ENCODE measurements at places on chromosomes 12 and 14.
A peak's percentile ranks its signal among the peaks of the same experiment; 100 is the strongest.

DNA sequence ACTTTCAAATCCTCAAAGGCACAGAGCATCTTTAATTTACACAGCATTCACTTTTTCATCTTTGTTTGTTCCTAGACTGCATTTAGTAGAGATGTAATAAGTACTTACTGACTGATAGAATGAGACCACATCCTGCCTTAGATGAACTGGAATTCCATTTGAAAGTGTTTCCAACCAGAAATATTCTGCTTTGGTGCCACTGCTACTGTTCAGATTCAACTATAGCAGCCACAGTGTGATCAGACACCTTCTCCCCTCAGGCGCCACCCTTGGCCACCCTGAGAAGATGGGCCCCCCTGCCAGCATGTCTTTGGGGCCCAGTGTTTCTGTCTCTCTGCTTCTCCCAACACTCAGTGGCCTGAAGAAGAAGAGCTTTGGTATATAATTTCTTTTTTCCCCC is 449.1 kb downstream of the RAD51B start:
- no peak for DNase-seq

DNA sequence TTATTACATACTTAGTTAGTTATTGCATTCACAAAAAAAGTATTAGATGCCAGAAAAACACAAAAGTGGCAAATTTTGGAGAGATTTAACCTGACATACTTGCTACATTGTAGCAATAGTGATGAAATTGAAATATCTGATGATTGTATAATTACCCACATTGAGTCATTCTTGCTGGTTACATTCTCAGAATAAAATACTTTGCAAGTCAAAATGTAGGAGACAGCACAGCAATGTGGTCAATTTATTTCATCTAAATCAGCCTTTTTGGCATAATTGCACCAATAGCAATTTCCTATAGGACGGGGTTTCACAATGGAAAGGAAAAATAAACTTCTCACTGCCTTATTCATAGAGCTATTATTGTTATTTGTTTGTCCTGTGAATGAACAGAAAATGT is 125.0 kb upstream of the ETV6 start:
- DNase-seq: no peak

- no peak for DNase-seq
Measured at GRCh38 chr12:2509137-2509536, 285.6 kb upstream of the FKBP4 start.

DNA sequence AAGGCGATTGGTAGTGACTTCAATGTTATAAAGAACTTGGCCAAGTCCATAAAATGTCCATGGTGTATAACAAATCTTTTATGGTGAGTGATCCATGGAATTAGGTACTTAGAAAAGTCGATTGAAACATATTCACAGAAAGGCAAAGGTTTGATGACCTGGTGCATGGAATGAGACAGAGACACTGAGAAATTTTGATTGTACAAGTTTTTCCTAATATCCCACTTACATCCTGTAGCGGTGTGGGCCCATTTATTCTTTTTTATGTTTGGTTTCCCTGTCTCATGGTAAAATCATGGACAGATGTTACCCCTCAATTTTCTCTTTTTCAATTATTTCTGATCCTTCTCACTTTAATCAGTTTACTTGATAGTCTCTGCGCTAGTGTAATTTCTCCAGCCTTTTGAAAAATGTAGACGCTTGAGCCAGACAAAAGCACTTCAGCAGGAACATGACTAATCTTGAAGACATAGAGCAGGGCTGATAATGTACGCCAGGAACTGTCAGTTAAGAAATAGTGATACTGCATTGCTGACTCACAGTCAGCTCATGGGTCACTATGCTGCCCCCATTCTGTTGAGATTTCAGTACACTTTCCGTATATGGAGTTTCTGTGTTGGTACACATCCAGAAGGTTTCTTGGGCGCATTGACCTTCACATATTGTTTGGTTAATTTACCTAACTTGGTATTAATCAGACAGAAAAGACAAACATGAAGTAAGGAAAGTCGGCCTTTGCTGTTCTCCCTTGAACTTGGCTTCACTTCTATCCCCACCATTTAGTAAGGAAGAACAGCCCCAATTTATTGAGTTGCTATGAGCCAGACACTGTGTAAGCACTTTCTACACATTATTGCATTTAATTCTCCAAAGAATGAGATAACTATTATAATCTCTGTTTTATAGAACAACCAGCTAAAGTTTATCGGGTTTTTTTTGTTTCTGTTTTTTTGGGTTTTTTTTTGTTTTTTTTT is 841.7 kb downstream of the DIO2 start:
- no peak for DNase-seq

DNA sequence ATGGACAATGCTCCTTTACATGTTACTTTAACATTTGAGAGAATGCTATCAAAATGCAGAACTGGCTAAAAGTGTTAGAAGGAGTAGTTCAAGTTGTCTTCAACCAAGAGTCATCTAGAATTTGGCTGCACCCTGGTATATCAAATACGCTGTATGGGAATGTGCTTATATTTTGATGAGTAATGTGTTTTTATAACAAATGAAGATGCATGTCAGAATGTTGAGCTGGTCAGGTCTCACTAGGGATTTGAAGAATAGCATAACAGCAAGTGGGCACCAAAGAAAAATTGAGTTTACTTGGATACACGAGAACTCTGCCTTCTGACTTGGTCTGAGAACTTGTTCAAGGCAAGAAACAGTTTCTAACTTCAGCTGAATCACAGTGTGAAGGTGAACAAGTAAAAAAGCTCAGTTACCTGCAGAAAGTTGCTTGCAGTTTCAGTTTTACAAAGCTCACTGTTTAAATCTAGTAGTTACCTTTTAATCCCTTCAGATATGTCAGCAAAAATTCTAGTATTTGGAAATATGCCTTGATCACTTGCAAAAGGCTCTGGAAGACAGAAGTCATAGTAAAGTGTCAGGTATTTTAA is 82.3 kb downstream of the PDE3A start:
- DNase-seq: no peak

DNA sequence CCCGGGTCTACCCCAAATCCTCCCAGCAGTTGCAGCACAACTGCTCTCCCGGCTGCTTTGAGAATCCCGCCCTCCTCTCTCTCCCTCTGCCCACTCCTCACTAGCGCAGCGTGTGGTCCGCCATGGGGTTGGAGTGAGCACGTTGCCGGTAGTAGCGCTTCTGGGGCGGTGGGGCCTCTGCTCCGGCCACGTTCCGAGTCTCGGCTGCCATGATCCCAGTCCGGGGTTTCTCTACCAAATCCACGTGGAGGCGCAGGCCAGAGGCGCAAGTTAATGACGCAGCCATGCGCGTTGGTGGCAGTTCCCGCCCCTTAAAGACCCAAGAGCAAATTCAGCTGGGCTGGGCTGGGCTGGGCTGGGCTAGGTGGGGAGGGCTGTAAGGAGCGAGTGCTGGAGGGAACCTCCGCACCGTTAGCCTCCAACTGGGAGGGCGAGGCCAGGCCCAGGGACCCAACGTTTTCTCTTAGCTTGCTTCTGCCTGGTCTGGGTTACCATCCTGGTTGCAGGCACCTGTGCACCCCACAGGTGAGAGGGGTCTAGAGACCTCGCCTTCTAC is at the start of gene METTL1:
METTL1 (minus strand) TSS at position 233 of the 556 bp plus-strand sequence; CDS start at position 211, 22 bp downstream.
- DNase-seq: peak; percentile 88

- DNase-seq: no peak
Measured at GRCh38 chr12:115387467-115387901, 703.5 kb upstream of the TBX3 start.

GRCh38 chr14:84533791-84534190 is 996.2 kb upstream of the FLRT2 start:
- DNase-seq: no peak

DNA sequence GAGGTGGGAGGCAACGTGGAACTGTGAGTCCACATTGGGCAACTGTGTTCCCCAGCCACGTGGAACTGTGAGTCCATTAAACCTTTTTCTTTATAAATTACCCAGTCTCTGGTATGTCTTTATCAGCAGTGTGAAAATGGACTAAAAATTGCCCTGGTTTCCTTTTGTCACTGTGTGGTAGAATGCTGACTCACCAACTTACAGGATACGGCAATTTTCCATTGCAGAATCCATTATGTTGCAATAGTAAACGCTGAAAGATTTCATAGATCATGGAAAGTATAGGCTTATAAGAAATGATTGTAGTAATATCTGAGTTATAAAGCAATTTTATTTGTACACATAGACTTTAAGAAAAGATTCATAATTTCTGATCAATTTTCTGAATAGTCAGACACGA is 93.0 kb downstream of the GTF2A1 start:
- DNase-seq: no peak

- DNase-seq: no peak
Measured at GRCh38 chr12:48866052-48866711, 512 bp upstream of the RND1 start.

- no peak for DNase-seq
Measured at GRCh38 chr12:75655315-75655806, 144.0 kb upstream of the KRR1 start.

GRCh38 chr12:1509413-1510052 is 84.8 kb downstream of the FBXL14 start:
- no peak for DNase-seq

DNA sequence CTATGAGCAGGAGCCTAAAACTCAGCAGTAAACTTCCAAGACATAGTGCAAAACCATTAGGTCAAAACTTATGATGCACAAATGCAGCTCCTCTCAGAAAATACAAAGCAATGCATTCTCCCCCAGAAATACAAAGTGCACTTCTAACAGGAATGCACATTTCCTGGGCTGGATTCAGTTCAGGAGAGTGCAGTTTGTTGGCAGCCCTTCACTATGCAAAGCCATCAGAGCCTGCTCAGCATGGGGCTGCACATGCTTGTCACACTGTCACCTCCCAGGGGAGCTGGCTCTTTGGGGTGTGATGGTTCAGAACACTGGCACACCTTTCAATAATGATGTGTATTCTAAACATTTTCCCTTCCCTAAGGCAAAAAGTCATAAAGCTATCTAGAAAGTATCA is 110.4 kb downstream of the KCNK10 start:
- DNase-seq: no peak

DNA sequence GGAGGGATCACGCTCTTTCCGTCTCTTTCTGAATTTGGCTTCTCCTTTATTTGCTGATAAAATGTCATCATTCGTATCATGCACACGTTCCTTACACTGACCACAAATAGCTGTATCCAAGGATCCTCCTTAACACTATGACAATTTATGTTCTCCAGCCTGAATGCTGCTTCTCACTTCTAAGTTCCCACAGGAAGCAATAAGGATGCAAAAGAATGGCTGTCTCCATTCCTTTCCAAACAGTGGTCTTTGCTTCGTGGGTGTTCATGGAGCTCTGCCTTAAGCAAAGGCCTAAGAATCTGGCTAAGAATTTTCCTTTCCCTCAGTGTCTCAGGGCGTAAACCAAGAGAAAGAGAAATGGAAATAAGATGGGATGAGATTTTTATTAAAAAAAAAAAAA is 200.2 kb downstream of the ITPR2 start:
- DNase-seq: no peak

- no peak for DNase-seq
Measured at GRCh38 chr14:99735189-99736135, 51.4 kb downstream of the CYP46A1 start.

DNA sequence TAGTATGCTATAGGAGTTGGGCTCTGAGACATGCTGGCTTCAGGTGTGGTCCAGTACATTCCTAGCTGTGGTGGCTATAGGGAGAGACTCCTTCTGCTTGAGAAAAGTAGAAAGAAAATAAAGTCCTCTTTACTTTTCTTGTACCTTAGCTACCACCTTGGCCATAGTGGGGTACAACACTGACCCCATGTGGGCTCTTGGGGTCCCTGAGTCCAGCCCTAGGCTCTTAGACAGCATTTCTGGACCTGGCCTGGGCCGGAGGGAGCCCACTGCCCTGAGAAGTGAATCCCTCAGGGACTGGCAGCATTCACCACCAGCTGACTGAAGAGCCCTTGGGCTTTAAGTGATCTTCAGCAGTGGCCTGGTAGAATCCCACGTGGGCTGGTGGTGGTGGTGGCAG is 143.1 kb downstream of the SYT10 start:
- DNase-seq: no peak

- DNase-seq: no peak
Measured at GRCh38 chr12:31023271-31023724, 50.4 kb upstream of the DDX11 start.

- no peak for DNase-seq
Measured at GRCh38 chr12:49260166-49260565, 4.7 kb upstream of the TUBA1C start.

DNA sequence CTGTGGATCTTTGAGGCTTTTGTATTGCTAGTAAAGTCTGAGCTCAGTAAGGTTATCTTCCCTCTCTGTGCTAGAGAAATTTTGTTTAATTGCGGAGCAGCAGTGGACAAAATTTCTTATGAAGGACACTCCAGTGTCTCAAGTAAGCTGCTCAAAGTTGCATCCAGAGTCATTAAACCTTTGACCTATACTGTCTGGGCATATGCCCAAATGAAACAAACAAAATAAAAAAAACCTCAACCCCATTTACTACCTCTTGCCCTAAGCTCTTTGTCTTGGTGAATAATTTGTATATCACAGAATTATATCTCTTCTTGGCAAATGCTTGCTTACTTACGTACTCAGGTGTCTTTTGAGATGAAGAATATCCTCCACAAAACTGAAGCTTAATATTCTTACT is 465.2 kb downstream of the SOX5 start:
- no peak for DNase-seq

GRCh38 chr12:101785671-101786070 is 45.1 kb downstream of the GNPTAB start:
- no peak for DNase-seq

- DNase-seq: no peak
Measured at GRCh38 chr12:95395696-95396095, 78.3 kb upstream of the METAP2 start.

GRCh38 chr12:62844915-62845314 is 90.0 kb downstream of the PPM1H start:
- no peak for DNase-seq

- DNase-seq: no peak
Measured at GRCh38 chr14:68633131-68633991, 159.5 kb downstream of the ZFP36L1 start.

DNA sequence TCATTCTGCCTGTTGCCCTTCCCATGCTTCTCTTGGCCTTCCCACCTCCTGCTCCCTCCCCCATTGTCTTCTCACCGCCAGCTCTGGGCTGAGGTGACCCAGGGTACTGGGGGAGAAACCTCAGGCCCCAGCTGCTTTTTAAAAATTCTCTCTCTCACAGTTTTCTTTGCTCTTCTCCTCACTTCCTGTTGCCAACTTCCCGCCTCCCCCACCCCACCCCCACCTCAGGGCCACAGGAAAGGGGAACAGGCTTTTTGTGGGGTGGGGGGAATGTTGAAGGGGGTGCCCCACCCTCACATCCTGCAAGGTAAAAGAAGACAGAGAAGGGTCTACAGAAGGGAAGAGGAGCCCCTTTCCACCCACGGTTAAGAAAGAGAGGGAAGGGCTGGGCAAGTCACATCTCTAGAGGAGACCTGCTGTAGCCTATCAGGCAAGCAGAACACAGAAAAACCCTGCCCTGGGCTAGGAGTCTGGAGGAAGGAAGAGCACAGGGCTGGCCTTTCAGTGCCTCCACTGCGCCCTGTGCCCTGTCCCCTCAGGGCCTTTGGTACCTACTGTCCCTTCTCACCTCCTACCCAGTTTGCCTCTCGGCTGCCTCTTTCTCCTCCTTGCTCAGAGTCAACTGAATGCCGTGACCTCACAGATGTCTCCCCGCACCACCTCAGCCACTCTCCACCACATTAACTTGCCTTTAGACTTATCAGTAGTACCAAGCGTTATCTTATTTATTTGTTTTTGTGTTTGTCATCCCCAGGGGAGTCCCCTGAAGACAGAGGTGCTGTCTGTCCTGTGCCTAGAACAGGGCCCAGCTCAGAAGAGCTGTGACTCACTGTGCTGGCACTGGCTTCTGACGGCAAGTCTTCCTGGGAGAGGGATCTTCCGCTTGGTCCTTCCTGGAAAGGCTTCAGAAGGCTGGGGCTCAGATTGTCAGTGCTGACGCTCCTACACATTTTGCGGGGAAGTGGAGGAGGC is 1.7 kb downstream of the ARHGAP9 start:
- DNase-seq: no peak
